ENCODE measurements at places on chromosomes 16 and 17.

DNA sequence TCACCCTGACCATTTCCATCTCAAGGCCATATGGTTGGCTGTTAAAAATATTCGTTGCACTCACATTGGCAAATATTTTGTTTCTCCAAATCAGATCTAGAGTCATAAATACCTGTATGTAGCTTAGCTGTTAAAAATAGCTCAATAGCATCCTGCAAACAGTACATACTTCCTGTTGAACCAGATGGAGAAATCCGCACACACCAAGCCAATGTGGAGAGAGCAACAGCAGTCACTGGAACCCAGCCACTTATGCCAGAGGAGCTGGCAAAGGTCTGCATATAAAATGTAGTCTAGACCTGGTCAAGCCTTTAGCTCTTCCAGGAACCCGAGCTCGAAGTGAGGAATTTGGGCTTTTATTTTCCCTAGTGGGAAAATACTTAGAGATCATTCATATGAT is 146.4 kb upstream of the KCNJ16 start:
- no peak for DNase-seq

DNA sequence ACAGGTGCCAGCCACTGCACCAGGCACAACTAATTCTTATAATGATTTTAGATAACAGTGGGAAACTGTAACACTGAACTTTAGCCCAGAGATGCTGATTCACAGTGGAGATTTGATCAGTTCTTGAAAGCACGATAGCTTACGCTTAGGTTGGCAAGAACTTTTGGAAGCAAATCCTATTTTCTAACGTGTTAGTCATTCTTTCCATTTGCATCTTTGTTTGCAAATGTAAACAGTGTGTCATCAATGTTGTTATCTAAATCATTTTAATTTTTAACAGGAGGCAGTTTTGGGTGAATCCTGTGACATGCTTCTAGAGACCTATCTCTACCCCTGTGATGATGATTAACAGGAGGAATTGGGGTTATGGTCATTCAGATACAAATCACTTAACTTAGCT is 35.7 kb upstream of the GNA13 start:
- DNase-seq: no peak

DNA sequence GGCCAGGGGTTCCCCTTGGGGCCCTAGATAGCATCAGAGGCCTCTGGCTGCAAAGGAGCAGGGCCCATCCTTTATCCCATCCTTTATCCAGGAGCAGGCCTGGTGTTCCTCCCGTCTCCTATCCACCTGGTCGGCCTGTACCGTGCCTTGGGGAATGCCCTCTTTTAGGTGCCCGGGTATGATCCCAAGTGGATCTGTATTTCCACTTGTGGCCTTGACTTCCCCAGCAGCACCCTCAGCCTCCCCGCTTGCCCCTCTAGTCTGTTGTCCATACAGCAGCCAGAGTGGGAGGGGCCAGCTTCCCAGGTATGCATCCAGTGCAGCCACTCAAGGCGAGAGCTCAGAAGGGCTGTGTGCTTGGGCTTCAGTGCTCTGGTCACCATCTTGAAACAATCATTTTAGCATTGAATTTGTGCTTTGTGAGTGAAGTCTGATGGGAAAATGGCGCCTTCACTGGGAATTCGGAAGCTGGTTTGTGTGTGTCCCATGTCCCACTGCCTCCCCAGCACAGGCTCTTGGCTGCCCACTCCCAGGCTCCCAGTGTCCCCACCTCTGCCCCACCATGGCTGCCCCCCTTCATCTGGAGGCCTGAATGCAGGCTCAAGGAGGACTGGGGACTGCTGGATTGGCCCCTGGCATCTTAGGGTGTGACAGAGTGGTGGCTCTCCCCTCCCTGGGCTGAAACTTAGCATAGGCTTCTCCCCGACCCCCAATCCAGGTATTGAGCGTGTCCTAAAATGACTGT is 3.3 kb upstream of the RNF112 start:
- no peak for DNase-seq

GRCh38 chr17:29732613-29733012 is 109.9 kb upstream of the CORO6 start:
- DNase-seq: no peak

- no peak for DNase-seq
Measured at GRCh38 chr17:74722782-74723181, 10.1 kb upstream of the CD300LF start.

- no peak for DNase-seq
Measured at GRCh38 chr17:56141046-56141839, 12.0 kb upstream of the ANKFN1 start.

DNA sequence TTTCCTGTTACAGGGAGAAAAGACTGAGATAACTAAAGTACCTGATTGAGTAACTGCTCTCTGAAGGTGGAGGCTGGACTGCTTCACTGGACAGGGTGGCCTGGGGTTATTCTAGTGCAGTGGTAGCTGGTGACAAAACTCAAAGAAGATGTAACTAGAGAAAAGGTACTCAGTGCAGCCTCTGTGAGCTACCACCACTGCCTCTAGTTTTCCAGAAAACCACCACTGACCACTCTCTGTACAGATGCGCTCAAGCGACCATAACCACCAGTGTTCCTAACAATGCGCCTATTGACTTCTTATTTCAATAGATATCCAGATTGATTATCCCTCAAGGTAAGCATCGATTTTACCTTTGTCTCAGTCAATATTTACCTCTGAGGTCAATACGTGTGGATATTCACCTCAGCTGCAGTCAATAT is 492.2 kb downstream of the WWOX start:
- DNase-seq: no peak

DNA sequence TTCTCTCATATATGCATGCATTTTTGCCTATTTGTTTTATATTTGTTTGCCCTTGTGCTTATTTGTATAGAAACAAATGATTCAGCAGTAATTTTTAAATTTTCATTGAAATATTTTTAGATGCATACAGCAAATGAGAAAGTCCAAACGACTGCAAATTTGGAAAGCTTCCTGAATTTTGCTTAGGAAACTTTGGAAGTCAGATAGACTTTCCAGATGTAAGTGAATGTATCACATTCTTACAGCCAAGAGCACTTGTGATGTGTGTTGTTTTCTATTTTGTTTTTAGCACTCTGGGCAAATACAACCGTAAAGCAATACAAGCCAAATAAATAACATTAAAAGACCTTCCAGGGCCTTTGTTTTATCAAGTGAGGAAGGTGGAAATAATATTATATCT is 680.8 kb upstream of the CDH8 start:
- DNase-seq: no peak

GRCh38 chr17:61454381-61455323 is 2.4 kb downstream of the TBX4 start:
- DNase-seq: no peak

DNA sequence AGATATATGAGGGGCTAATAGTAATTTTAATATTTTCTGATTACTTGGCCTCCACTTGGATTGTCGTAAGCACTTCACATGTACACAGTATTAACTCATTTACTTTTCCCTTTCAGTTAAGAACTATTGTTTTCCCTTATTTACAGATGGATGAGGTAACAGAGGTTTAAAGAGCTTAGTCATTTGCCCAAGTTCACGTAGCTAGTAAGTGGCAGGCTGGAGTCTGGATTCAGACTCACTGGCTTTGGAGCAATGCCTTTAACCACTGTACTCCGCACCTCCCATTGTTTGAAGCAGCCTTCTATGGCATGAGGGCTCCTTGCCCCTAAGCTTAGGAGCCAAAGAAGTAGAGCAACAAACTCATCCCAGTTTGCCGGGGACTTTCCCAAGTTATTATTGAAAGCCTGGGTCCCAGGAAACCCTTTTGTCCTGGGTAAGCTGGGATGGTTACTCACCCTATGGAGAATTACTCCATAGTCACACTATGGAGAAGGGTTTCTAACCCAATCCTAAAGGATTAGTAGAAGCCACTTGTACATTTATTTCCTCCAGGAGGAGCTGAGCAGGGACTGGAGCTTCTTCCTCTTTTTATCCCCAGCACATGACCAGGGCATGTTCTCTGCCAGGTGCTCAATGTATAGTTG is 12.3 kb downstream of the FOXL1 start:
- no peak for DNase-seq

DNA sequence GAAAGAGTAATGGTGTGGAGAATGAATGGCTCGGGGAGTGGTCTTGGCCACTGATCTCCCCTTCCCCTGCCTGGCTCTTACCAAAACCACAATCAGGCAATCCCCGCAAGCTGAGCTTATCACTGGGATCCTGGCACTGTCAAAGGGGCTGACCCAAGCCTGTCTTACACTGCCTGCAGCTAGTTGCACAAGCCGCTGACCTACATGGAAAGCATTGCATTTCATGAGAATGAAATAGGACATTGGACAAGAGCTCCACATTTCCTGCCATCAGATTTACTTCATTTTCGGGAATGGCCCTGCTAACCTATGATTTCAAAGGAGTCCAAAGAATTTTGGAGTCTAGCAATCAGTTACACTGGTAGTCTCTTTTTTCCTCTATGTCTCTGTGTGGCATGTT is 146.4 kb downstream of the PCTP start:
- no peak for DNase-seq

DNA sequence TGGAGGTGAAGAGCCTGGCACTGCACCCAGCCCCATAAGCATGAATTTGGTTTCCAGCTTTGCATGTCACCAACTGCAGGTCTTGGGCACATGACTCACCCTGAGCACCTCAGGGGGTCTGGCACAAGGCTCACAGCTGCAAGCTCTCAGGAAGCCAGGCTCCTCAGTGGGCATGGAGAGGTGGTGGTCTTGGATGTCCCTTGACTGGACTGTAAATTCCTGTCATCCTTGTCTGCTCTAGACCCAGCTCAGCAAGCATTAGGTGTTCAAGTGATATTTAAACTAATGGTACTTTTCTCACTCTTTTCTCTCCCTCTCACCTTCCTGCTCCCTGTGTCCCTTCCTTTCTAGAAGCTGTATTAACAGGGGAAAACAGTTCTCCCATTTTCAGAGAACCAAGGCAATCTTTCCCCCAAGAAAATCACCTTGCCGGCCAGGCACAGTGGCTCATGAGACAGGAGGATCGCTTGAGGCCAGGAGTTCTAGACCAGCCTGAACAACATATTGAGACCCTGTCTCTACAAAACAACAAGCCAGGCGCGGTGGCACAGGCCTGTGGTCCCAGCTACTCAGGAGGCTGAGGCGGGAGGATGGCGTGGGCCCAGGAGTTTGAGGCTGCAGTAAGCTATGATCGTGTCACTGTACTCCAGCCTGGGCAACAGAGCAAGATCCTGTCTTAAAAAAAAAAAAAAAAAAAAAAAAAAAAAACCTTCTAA is 5.1 kb upstream of the KIFC3 start:
- DNase-seq: no peak

DNA sequence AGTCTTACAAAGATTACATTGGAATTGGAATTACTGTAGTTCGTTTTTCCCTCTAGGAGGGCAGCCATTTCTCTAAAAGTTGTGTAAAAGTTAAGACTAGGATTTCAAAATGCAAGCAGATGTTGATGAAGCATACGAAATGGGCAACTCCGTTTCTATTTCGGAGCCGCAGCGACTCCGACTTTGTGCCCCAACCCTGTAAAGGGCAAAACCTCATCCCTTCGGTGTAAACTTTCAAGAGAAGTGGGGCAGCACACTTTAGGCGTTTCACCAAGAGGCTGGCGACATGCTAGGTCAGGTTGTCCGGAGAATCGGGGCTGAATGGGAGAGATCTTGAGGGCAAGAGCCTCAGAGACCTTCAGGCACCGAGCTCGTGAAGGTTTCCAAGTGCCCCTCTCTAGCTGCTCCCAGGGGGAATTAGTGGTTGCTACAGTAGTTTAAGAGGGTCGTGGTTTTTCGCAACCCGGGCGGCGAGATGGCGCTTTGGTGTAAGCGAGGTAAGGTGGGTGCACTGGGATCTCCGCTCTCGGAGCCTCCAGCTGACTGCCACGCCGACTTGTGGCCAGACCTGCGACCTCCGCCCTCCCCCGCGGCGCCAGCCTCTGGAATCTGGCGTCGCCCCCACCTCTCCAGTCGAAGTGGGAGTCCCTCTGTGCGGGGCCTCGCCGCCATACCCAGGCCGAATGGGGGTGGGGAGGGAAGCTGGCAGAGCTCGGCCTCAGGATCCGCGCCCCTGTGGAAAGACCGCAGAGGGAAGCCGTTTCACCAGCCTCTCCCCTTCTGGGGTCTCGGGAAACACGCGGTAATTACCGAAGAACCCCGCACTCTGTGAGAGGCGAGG is 1.0 kb upstream of the HEXIM2 start:
- DNase-seq: no peak

DNA sequence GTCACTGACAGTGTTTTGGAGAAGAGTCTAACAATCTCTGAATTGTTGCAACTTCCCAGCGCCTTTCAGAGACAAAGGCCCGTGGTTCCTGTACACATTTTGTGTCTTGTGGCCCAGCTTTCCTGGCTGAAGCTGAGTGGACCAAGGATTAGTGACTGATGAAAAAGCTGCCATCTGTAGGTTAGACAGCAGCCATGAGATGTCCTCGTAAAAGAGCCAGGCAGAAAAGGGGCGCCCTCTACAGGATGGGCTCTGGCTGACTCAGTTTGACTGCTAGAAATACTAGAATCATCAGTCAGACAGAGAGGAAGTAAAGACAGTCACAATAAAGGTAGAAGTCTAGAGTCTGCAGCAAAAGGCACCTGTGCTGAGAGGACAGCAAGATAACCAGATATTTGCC is 26.5 kb upstream of the NF1 start:
- DNase-seq: peak; percentile 29

GRCh38 chr17:63440127-63440769 is 5.9 kb downstream of the CYB561 start:
- DNase-seq: no peak

DNA sequence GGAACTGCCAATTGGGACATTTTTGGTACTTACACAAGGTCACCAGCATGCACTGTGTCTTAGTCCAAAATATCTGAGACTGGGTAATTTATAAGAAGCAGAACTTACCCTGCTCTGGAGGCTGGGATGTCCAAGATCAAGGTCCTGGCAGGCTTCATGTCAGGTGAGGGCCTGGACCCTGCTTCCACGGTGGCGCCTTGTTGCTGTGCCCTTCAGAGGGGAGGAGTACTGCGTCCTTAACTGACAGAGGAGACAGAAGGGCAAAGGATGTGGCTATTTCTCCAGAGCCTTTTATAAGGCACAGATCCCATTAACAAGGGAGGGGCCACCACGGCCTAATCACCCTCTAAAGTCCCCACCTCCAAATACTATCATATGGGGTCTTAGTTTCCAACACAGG is 178.9 kb downstream of the C16orf95 start:
- DNase-seq: no peak

DNA sequence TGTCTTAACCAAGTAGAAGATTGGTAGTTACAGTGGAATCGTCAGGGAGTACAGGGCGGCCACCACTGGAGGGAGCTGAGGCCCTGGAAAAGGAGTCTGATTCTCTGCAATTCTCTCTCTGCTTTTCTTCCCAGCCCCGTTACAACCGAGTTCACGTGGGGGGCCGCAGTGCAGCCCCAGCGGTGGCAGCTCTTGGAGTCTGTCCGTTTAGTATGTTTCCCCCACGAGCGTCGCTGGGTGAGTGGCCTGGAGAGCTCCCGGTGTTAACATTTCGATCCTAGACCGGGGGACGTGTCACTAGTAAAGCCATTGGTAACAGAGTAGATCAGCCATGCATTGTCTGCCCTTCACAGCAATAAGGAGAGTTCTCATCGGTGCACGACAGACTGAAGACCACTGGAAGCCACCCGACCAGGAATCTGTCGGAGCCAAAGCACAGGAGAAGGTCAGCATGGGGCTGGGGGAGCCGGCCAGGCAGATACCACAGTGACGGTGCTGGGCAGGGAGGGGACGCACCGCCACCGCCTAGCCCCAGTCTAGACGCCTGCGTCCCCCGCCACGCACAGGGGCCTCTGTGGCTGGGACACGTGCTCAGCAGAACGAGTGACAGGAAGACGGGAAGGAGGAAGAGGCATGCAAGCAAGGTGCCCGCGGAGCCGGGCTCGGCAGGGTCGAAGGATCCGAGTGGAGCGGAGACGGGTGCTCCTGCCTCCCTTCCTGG is 15.7 kb downstream of the SLC16A3 start:
- DNase-seq: no peak

All from substantia nigra (tissue), 51 donors.